ENCODE measurements at places on chromosomes 7 and 10.

- no peak for DNase-seq
These were observed 226.2 kb downstream of the ZMYND11 start for GRCh38 chr10:361203-362081.

GRCh38 chr7:140829720-140830119 is 95.0 kb downstream of the BRAF start:
- DNase-seq: no peak

DNA sequence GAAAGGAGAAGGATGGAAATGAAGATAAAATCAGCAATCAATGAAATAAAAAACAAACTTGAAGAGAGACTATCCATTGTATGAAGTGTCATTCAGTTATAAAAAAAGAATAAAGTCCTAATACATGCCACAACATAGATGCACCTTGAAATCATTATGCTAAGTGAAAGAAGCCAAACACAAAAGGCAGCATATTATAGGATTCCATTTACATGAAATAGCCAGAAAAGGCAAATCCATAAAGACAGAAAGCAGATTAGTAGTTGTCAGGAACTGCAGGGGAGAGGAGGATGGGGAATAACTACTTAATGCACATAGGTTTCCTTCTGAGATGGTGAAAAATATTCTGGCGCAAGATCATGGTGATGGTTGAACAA is 6.6 kb upstream of the PON1 start:
- no peak for DNase-seq

GRCh38 chr7:13871008-13871407 is 118.5 kb downstream of the ETV1 start:
- no peak for DNase-seq

DNA sequence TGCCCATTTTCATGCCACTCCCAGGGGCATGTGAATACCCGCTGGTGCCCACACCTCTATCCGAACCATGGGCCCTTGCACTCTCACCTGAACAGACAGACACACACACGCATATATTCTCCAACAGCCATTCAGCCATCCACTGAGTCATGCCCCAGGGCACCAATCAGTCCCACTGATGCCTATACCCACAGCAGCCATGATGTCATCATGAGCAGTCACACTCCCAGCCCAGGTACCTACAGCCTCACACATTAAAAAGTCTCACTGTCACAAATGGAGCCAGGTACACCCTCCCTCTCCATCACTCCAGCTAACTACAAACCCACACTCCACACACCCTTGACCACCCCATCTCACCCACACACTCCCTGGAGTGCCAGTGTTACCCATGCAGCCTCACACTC is 12.2 kb downstream of the VSIR start:
- DNase-seq: no peak

DNA sequence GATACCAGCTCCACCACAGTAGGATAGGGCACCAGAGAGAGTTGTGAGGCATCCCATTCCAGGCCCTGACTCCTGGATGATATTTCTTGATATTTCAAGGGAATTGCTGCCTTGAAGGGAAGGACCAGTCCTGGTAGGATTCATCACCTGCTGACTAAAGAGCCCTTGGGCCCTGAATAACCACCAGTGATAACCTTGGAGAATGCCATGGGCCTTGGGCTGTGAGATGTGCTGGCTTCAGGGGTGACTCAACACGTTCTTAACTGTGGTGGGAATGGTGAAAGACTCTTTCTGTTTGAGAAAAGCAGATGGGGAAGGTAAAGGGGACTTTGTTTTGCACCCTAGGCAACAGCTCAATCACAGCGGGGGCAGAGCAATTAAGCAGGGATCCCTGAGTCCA is 21.4 kb upstream of the ASZ1 start:
- no peak for DNase-seq

GRCh38 chr10:117240621-117241529 is at the start of gene SLC18A2:
SLC18A2 (plus strand) TSS chr10:117241114; CDS start chr10:117241694, 580 bp downstream.
- no peak for DNase-seq

DNA sequence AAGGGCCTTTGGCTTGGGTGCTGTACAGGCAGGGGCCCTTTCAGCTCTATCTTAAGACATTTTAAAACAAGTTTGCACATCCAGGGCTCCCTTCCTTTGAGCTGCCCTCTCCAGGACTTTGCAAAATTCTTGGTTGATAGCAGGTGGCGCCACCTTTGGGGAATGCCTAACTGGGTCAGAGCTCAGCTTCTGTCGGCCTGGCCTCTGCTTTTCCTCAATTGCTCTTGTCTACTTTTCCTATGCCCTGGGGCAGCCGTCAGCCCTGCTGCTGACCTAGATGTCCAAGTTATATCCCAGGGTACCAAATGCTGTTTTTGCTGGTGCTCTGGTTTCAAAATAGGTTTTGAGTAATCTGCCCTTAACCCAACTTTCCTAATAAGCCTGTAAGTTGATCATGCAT is 65.8 kb downstream of the APBB1IP start:
- no peak for DNase-seq

- DNase-seq: no peak
These were observed 67.3 kb downstream of the NRBF2 start for GRCh38 chr10:63200431-63200830.

GRCh38 chr10:94602729-94603515 is 57.3 kb downstream of the HELLS start:
- no peak for DNase-seq

GRCh38 chr10:62626079-62626478 is 178.4 kb upstream of the ADO start:
- DNase-seq: no peak

DNA sequence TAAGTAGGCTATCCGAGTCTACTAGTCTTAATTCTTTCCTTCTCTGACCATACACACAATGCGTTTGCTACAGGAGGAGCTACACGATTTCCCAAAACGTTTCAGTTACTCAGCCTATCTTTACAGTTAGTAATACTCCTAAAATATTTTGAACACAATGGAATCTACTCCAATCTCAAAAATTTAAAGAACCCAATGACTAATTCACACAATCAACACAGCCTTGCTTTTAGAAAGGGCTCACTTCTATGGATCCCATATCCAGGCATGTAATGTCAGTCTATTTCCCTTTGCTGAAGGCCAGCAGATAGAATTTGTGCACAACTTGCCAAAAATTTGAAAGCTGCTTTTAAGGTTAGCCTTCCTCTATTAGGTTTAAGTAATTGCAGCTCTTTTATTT is 107.2 kb downstream of the VPS41 start:
- no peak for DNase-seq

DNA sequence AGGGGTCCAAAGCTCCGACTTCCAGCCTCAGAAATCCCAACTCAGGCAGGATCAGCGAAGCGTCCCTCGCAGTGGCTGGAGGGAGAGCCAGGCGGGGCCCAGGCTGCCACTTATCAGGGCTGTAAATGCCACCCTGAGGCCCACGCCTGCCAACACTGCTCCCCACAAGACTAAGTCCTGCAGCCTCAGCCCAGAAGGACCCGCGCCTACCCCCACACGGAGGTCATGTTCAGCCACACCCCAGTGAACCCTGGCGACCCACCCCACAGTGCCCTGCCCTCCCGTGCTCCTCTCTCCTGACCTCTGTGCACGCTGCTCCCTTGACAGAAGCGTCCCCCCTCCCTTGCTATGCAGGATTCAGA is 3.2 kb downstream of the PSMG3 start:
- no peak for DNase-seq

- DNase-seq: no peak
These were observed 134.5 kb downstream of the PKD1L1 start for GRCh38 chr7:47813620-47814260.

DNA sequence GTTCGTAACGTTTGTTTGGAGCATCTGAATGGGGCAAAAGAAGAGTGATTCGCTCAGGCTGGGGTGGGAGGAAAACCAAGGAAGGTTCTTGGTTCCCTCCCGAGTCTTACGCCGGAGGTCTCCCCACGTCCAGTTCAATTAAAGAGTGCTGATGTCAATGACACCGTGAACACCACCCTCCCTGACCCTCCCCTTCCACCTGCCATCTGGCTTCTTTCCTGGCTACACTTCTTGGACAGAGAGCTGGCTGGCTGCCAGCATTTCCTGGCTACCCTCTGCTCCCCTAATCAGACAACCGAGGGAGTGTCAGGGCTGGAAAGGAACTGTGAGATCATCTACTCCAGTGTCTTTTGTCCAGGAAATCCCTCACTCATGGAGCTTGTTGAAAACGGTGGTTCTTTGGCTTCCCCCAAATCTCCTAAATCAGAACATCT is 24.1 kb upstream of the FFAR4 start:
- no peak for DNase-seq

- no peak for DNase-seq
These were observed 8.3 kb upstream of the WASL start for GRCh38 chr7:123757095-123757494.
